Cardiac muscle cell (in vitro differentiated cells and primary cell): ENCODE measurements at places on chromosomes 1 and 21. TPM values are rescaled to one million over a fixed set of nuclear protein-coding genes. Genes with fewer than 3 reads are reported as not detected.

The PM20D1 gene
- total RNA-seq, result not detected in 2 replicates

The C1orf232 gene
- not detected in 2 replicates for total RNA-seq

The RGS13 gene
- total RNA-seq, result 1.3 and 1.4 TPM in 2 replicates

The TRABD2B gene
- total RNA-seq, result 0.60 and 1.2 TPM in 2 replicates

The CD84 gene
- not detected in 2 replicates for total RNA-seq

The IPO9 gene
- 34.7 and 36.9 TPM in 2 replicates for total RNA-seq

The RNU1-3 gene
- under 0.01 TPM in 2 replicates for total RNA-seq

The ITLN2 gene
- not detected in 2 replicates for total RNA-seq

The GPATCH2 gene
- 15.3 and 16.7 TPM in 2 replicates for total RNA-seq
